ENCODE measurements at places on chromosomes 1 and 21.

GRCh38 chr1:230280054-230280795 lies 145.9 kb downstream of the PGBD5 start:
- DNase-seq: no peak

- no peak for DNase-seq
Observed at GRCh38 chr1:16043521-16043920, at the start of gene CLCNKB. Gene CLCNKB (plus strand): TSS chr1:16043782. CDS start chr1:16044493, 711 bp downstream.

- no peak for DNase-seq
Observed at GRCh38 chr1:218694636-218695035, 349.5 kb downstream of the TGFB2 start.

- no peak for DNase-seq
Observed at GRCh38 chr1:12049616-12050015, 13.5 kb upstream of the TNFRSF8 start.

- DNase-seq: no peak
Observed at GRCh38 chr1:30234091-30234490, 489.3 kb downstream of the MATN1 start.

DNA sequence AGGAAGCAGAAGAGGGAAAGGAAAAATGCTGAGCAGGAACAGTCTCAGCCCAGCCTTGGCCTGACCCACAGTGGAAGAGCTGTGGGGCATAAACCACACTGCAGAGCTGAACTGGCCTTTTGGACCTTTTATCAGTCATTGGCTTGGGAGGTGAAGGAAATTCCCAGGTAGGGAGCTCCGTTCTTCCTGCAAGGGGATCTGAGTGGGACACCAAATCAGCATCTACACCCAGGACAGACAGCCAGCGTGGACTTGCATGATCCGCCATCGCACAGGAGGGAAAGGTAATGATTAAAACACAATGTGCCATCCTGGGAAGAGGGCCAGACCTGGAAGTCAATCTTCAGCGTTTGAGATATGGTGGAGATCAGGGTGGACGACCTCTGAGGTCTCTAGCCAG lies 1.2 kb upstream of the MTFR1L start:
- DNase-seq: no peak

DNA sequence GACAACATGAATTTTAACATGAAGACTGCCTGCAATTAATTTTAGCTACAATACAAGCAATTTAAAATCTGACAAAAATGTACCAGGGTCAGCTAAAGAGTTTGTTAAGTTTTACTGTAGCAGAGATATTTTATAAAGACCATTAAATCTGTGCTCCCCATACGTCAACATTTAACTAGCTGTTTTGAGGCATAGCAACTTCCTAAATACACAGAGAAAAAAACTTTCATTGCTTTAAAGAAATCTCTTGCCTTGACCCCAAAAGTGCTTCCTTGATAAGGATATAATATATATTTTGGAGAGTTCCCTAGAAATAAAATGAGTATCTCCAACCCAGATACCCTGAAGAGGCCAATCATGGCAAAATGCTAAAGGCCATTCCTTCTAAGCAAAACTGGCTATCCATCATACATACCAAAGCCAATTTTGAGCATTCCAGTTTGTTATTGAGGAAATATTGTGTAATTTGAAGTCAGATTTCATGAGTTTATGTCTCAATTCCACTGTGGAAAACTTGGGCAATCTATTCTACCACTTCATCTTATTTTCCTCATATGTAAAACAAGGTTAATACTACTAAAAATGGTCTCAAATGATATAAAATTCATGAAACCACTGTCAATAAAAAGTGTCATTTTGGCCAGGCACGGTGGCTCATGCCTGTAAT lies 19.1 kb downstream of the ASPM start:
- DNase-seq: no peak

DNA sequence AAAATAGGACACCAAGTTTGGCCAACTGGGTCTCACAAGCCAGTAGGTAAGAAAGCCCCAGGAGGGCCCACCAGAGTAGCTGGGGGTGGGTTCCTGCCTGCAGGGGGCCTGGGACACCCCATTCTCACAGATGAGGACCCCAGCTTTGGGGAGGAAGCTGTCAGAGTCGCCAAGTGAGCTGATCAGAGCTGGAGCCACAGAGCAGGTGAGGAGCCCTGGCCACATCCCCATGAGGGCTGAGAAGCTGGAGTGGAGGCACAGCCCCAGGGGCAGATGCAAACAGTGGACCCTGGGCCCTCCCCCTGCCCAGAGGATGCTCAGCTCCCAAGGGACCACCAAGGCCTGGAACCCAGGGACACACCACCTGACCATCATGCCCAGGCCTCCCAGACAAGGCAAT lies 8.6 kb upstream of the ZNF670 start:
- no peak for DNase-seq

DNA sequence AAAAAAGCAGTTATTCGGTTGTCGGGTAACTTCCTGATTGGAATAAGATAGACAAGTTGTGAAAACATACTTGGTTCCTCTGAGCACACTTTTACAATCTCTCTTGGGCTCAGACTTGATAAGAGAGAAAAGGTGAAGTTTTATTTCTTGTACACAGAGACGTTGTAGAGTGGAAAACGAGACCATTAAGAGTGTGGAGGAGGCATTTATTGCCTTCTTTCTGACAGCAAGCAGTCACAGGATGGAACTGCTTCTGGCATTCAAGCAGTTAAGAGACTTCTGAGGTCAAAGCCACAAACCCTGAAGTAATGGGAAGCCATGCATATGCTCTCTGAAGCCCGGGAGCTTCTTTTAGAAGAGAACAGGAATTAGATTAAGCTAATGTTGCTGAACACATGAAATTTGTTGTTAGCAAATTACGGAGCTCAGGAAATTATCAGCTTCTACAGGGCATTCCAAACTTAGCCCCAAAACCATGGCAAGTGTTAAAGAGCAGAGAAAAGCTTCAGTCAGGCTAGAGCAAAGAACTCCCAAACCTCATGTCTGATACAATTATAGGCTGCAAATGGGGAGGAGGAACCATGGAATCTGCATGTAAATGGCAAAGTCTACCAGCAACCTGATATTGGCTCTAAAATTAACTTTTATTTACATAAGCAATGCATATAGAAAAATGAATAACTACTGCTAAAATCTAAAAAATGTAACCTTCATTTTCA lies 26.0 kb downstream of the S1PR1 start:
- no peak for DNase-seq

DNA sequence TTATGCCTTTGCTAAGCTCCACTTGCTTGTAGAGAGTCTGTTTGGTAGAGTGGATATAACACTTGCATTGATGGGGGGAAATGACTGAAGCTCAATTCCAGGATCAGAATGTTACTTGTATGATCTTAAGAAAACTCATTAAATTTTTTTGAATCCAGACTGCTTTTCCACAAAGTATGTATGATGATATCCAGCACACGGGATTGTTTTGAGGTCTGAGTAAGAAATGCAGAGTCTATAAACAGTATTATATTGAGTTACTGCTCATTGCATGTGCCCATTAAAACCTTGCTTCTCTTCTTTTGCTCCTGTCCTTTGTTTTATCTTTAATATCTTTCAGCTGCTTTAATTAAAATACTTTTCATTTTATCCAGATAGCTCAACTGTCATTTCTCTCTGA lies 570.4 kb upstream of the ZRANB2 start:
- DNase-seq: no peak

DNA sequence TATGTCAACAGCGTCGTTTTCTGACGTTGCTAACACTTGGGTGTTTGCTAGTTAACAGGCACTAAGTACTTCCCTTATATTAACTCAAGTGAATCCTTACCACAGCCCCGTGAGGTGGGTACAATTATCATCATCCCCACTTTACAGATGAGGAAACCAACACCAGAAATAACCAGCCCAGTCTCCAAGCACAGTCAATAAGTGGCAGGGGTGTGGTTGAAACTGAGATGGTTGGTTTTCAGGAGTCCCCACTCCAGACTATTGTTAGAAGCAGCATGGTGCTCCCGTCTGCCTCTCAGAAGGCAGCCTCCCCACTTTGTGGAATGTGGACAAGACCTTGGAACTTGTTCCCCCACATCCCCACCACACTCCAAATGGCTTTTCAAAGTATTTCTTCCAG lies 45.7 kb upstream of the ACOT11 start:
- DNase-seq: no peak

DNA sequence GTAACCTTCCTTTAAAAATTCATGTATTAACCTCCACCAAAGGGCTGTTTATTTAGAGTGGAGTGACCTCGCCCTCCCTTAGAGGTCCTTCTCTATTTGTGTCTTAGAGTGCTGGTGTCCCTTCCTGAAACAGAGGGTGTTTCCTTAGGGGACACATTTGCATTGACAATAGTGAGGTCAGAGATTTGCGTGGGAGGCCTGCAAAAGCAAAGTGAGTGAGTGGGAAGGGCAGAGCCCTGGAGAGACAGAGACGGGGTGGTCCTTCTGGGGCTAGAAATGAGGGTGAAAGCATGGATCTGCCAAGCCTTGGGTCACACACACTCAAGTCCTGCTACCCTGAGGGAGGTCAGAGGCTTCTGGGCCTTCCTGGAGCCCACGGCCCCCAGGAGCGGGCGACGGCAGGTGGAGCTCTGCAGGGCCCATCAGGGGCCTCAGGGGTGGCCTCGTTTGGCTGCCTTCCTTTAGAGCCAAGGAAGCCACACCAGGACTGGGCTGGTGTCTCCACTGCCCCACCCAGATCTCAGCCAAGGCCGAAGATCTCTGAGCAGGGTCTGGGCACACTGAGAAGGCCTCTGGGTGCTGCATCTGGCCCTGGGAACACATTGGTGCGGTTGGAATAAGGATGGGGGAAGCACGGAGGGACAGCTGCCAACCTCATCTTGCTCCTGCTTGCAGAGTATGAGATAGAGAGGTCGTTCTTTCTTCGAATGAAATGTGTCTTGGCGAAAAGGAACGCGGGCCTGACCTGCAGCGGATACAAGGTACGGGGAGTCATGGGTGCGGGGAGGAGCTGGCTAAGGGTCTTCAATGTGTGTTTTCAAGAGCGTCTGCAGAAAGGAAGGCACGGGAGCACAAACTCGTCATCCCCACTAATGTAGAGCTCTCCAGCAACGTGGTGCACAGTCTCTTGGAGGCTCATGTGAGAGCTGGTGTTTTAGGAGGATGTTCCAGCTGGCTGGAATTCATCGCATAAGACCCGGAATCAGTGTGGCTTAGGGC lies 23.8 kb downstream of the SIM2 start:
- DNase-seq: no peak
